HuH-7 (cell line): ENCODE measurements at places on chromosomes 5 and 9.

DNA sequence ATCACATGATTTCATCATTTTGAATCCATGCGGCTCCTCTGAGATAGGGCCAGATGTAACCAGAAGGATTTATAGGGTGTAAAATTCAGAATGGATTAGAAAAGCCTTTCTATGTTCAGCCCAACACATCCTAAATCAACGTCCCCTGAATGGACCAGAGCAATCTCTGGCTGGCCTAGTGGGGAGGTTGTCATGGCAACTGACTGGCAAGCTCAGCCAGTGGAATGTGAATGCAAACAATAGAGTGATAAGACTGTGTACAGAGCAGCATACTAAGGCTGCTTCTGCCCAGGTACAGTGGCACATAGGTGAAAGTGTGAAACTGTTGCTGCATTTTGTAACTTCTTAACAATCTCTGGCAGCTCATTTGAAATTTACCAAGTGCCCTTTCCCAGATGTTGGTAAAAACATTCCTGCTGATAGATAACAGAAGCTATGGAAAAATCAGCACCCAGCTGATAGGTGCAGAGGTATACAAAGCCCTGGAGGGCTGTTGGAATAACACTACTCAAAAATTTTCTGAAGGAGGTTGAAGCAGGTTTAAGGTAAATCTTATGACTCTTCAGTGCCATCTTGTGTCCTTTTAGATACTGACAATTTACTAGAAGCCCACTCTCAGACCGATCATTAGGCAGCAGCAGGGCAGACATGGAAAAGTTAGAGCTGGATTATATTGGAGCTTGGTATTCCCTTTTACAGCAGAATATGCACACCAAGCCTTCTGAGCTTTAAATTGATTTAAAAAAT is 267.2 kb downstream of the RAB3C start:
- DNase-seq: peak; percentile 58

- DNase-seq: no peak
Observed at GRCh38 chr9:6229619-6230018, 14.0 kb downstream of the IL33 start.

DNA sequence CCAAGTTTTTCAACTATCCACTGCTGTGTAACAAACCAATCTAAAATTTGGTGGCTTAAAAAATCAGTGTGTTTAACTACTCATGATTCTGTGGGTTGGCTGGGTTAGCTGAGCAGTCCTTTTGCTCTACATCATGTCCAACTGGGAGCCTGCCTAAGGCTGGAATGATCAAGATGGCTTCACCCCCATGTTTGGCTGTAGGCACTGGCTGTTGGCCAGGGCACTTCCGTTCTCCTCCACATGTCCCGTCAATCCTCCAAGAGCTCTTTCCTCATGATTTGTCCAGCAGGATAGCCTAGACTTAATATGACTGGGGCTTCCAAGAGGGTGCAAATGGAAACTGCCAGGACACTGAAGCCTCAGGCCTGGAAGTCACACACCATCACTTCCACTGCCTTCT is 17.0 kb upstream of the TSSK1B start:
- DNase-seq: no peak

- DNase-seq: no peak
Observed at GRCh38 chr5:158838781-158839180, 260.9 kb downstream of the EBF1 start.

DNA sequence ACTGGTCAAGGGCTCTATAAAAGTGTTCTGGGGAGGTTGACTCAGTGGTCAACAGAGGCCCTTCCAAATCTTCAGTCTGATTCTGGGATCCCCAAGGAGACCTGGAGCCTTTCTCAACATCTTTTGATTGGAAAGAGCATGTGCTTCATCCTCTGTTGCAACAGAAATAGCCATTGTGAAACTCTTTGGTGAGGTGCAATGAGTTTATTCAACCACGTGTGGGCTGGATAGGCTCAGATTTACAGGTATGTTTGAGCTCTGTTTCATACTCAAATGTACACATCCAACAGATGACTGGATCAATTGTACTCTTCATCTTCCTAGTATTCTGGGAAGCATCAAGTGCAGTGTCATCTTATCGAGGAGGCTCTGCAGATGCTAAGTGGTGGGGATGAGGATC is 60.5 kb downstream of the CTSL start:
- no peak for DNase-seq

GRCh38 chr9:134024828-134025605 is at the start of gene BRD3OS:
BRD3OS (plus strand) TSS chr9:134025481; CDS start chr9:134026748, 1,267 bp downstream.
- DNase-seq: peak; percentile 96

DNA sequence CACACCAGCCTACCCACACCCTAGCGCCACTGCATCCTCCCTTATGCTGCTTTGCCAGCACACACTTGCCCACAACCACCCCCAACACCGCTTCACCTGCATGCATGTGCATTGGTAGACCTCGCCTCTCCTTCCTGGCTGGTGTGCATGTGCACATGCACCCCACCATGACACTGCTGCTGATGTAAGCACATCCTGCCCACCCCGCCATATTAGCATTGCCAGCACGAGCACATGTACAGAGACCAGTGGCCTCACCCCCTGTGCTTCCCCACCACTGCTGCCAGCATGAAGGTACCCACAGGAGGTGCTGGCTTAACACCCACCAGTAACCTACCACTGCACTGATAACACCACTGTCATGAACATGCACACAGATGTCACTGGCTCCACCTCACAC is 218.2 kb downstream of the SLCO4C1 start:
- DNase-seq: no peak

DNA sequence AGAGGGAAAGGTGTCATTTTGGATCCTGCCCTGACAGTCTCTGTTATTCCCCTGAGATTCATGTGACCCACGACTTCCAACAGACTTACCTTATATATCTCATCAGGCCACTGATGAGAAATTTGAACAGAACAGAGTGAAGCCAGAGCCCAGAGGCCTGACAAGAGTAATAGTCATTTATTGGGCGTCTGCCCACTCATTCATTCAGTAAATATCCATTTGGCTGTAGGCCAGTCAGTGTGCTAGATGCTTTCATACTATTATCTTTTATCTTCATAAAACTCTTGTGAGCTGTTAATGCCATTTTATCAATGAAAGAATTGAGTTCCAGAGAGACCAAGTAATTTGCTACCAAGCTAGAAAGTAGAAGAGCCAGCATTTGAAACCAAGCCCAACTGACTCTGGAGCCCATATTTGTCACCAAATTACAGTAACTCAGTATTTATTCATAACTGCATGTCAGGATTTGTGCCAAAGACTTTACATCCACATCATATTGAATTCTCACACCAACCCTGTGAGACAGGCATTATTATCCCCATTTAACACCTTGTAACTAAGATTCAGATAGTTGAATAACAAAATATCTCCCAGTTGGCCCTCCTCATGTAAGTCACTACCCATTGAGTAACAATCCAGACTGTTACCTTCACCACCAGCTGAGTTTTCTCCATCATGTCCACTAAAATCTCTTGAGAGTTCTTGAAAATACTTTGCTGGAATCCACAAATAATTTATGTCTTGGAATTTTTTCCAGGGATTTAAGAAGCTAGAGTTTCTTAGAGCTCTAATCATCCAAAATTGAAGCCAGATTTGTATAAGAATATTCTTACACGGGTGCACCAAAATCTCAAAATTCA is 2.5 kb downstream of the PTPDC1 start:
- no peak for DNase-seq

GRCh38 chr9:125508249-125508648 is 198.8 kb downstream of the MAPKAP1 start:
- no peak for DNase-seq

- DNase-seq: no peak
Observed at GRCh38 chr5:132114150-132115121, 40.8 kb downstream of the CSF2 start.
